ENCODE measurements at places on chromosomes 13 and 19. TPM values are rescaled to one million over a fixed set of nuclear protein-coding genes. Genes with fewer than 3 reads are reported as not detected.
A peak's percentile ranks its signal among the peaks of the same experiment; 100 is the strongest.

DNA sequence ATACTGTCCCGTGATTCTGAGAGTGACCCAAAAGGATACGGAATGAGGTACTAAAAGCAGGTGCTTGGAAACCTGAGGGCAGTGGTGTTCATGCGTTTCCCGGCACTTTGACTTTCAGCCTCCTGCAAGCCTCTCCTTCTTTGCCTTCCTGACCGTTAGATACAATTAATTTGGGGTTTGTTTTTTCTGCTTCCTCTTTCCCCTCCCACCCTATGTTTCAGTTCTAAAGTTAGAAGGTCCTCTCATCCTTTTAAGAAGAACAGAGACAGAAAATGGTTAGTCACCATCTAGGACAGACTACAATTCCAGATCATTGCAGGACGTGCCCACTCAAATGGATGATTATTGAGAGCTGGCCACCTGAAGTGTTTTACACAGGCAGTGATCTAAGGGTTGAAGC lies 1.8 kb upstream of the LILRB4 start:
- no peak overlapping the region for H3K27ac ChIP-seq
- H3K27me3 ChIP-seq: peaks cover 19% of the 10 kb centered on the region
- H3K36me3 ChIP-seq: no peaks in the 10 kb centered on the region
- no peak overlapping the region for H3K4me3 ChIP-seq

- no peaks in the 10 kb centered on the region for H3K4me1 ChIP-seq
- no peak overlapping the region for H3K27ac ChIP-seq
- H3K36me3 ChIP-seq: no peaks in the 10 kb centered on the region
- no peak overlapping the region for H3K4me3 ChIP-seq
- peaks cover 42% of the 10 kb centered on the region for H3K27me3 ChIP-seq
Measured at GRCh38 chr13:112245179-112245724, 130.9 kb upstream of the SPACA7 start.

DNA sequence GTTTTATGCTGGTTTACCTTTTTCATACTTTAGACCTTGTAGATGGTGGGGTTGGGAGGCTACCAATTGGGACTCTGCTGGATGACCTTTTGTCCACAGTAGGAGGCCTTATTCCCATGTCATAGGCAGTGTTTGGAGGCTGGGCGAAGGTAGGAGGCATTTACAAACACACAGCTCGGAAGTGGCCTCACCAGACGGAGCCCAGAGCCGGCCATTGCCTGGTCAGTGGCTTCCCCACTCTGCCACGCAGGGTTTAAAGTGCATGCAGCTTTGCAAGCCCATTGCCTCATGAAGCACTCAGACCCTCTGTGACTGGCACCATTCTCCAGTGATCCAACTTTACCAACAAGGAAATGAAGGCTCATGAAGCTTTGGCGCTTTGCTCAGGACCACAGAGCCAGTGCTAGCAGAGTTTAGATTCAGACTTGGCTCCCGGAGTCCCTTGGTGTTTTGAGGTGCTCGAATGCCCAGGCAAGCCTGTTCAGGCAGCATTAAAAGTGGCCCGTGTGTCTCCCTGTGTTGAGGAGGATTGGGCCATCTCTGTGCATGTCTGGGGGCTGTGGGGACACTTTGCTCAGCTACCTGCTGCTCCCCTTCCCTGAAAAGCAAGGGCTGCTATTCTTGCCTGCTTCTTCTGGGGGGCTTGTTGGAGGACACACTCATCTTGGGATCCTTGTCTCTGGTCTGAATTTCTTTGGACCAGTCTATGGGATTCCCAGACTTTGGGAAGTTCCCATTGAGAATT lies 148.7 kb downstream of the ZNF536 start:
- no peaks in the 10 kb centered on the region for H3K36me3 ChIP-seq
- no peaks in the 10 kb centered on the region for H3K4me1 ChIP-seq
- no peak overlapping the region for H3K27ac ChIP-seq
- no peak for DNase-seq

GRCh38 chr13:108947551-108948030 lies 318.2 kb downstream of the MYO16 start:
- DNase-seq: peak; percentile 78
- H3K36me3 ChIP-seq: no peaks in the 10 kb centered on the region
- no peak overlapping the region for H3K4me3 ChIP-seq
- H3K4me1 ChIP-seq: no peaks in the 10 kb centered on the region

The ZNF888 gene
- 13.4 TPM for total RNA-seq

The SCEL gene
- total RNA-seq: not detected

The SPINT2 gene
- total RNA-seq: 1,508 TPM

The LAIR1 gene
- 9.1 TPM for total RNA-seq

Measured in stomach (tissue), 19 donors.